Mesothelial cell of epicardium (in vitro differentiated cells): ENCODE measurements at places on chromosomes 6 and 20.

DNA sequence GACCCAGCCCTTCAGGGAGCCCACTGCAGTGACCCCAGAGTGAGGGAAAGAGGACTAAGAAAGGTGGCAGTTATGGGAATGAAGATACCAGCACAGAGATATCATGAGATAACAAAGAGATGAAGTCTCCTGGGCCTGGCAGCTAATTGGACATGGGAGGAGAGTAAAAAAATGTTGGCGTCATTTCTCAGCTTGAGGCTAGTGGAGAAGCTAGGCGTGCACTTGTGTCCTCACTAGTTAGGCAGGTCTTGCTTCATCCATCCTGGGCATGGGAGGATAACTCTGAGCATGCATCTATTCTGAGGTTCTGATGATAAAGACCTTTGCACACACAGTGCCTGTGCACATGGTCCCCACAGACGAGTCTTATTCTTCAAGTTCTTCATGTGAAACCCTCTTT is 4.1 kb upstream of the GFOD1 start:
- peak; percentile 3 for DNase-seq

GRCh38 chr6:16486661-16487060 is 248.3 kb downstream of the GMPR start:
- no peak for DNase-seq

GRCh38 chr6:44942798-44943197 is 385.3 kb upstream of the RUNX2 start:
- no peak for DNase-seq

DNA sequence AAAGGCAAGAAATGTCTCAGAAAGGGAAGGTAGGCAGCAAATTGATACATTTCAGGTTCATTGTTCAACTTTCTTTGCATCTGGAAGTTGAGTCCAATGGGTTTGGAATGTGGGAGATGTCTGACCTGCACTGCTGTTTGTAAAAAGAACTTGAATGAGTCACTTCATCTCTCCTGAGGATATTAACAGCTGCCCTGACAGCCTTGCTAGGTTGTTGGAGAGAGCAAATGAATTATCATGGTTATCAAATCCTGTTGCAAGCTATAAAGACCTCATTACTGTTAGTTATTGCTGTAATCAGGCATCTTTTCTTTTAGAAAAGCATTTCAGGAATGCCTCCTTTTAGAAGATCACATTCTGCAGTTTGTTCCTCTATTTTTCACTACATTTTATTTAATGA is 23.0 kb upstream of the FLRT3 start:
- no peak for DNase-seq

- no peak for DNase-seq
These were observed 199.0 kb downstream of the ARHGAP18 start for GRCh38 chr6:129510950-129511349.

DNA sequence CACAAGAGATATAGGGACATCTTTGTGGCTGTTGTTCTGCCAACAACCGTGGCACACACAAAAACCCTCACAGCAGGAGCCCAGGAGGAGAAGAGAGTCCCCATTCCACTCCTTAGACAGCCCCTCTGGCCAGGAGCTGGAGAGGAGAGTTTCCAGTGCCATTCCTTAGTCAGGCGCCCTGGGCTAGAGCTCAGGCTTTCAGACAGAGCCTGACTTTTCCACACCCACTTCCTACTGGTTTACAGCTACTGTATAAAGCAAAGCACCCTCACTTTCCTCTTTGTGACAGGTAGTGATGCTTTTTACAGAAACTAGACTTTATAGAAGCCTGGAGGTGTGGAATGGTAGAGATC is 145.9 kb downstream of the SYCP2 start:
- peak; percentile 11 for DNase-seq

DNA sequence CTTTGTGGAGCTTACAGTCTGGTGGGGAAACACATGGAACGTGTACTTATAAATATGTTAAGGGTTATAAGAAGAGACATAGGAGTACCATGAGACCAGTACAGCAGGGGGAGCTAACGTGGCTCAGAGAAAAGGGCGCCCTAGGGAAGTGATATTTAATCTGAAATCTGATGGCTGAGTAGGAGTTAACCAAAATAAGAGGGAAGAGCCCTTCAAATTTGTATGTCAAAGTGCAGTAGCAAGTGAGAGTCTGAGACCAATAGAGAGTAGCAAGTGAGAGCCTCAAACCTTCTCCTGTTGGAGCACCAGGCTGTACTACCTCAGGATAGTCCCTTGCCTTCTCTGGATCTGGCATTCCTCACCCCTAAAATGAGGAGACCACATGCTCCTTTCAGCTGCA is 6.1 kb upstream of the PKIG start:
- DNase-seq, result no peak

GRCh38 chr20:37231947-37232630 is 29.5 kb downstream of the GHRH start:
- DNase-seq, result no peak
